ENCODE measurements at places on chromosomes 2 and 18.

DNA sequence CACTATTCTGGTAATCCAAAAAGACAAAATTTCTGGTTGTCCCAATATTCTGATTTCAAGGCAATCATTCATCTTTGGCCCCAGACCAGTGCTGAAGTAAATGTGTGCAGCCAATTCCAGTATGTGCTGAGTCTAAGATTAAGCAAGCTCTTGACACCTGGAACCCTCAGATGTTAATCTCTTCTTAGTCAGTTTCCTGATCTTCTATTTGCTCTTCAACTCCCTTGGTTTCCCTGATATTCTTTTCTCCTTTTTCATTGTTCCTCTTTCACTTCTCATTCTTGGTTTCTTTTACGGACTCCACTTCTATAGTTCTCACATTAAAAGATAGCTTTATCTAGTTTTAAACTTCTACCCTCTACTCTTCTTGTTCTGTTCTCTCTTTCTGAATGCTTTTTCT, 445.7 kb upstream of the FANCL start:
- DNase-seq: no peak

DNA sequence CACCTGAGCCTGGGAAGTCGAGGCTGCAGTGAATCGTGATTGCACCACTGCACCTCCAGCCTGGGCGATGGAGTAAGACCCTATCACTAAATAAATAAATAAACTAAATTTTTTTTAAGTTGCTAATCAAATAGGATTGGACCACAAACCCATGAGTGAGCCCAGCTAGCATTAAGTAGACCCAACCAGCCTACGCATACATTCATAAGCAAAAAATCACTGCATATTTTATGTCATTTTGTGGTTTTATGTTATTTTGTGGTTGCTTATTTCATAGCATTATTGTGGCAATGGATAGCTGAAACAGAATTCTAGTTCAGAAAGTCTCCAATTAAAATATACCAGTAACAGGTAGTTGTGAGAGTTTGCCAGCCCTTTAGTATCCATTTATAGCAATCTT, 29.1 kb upstream of the ZC3H15 start:
- DNase-seq: no peak

- DNase-seq: no peak
These were observed 70.8 kb upstream of the SMAD7 start for GRCh38 chr18:49021433-49022129.

DNA sequence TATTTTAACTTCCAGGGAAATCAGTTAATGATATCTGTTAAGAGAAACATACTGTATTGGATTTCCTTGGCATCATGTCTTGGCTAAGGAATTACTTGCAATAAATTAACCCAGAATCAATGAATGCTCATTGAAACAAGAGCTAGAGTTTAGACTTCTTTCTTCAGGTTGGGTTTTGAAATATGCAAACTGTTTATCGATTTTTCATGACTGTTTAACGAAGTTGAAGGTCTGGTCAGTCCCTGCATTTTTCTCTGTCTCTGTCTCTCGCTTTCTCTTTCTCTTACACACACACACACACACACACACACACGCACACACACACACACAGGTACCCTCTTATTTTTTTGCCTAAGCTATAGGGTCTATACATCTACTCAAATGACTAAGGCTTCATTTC, 981.0 kb downstream of the SUCLG1 start:
- no peak for DNase-seq

GRCh38 chr2:120108749-120109148, 95.9 kb downstream of the EPB41L5 start:
- DNase-seq: no peak

DNA sequence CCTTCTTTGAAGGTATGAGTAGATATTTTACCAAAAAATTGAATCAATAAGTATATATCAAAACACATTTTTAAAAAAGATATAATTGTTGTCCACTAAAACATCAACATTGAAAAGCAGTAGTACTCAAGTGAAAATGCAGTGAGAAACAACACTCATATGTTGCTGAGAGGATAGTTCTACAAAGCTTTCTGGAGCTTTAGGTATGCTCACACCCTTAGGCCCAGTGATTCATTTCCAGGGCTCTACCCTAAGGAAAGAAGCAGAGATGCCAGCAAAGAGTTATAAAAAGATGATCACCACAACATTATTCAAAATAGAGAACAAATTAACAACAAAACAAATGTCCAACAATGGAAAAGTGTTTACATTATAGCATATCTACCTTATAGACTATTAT, 197.3 kb upstream of the CCDC150 start:
- DNase-seq: peak; percentile 19

DNA sequence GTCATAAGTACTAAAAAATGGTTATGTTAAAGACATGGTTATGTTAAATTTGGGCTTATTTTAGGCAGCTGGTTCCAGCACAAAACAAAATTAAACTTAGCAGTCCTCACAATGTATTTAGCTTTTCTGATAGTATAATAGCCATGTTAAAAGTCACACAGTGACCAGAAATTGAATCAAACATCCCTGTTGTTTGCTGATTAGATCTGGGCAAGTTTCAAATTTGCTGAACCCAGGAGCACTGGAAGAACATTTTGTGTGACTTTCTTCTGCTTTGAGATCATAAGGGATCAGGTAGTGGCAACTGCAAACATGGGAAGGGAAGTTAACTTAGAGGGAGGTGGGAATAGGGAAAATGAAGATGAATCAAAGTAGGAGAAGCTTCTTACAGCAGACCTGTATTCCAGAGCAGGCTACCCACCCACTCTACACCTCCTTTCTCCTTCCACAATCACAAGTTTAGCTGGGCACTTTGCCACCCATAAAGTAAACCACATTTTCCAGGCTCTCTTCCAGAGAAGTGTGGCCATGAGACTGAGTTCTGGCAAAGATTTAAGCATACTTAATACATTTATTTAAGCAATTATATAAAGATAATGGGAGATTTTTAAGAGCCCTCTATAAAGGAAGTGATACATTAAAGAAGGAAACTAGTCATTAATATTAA, 616.1 kb upstream of the LRATD1 start:
- no peak for DNase-seq

- no peak for DNase-seq
These were observed 5.1 kb downstream of the NOL4 start for GRCh38 chr18:34219651-34220050.

- DNase-seq: no peak
These were observed 286.8 kb downstream of the MYCN start for GRCh38 chr2:16226943-16227664.

DNA sequence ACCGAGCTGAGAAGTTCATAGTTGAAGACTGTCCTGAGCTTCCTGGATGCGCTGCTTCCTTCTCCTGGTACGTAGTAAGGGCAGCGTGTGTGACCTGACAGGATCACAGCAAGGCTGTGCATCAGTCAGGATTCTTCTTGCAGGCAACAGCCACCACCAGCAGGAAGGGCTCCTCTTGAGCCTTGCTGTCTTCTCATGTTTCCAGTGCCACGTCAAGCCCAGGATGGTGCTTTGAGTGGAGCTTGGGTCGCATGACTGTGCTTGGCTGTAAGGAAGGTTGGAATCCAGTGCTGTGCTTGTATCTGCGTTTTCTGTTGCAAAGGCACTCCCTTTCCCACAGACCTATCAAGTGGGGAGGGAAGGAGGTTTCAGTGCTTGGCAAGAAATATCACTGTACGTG, 194.3 kb downstream of the LDLRAD4 start:
- DNase-seq: no peak

DNA sequence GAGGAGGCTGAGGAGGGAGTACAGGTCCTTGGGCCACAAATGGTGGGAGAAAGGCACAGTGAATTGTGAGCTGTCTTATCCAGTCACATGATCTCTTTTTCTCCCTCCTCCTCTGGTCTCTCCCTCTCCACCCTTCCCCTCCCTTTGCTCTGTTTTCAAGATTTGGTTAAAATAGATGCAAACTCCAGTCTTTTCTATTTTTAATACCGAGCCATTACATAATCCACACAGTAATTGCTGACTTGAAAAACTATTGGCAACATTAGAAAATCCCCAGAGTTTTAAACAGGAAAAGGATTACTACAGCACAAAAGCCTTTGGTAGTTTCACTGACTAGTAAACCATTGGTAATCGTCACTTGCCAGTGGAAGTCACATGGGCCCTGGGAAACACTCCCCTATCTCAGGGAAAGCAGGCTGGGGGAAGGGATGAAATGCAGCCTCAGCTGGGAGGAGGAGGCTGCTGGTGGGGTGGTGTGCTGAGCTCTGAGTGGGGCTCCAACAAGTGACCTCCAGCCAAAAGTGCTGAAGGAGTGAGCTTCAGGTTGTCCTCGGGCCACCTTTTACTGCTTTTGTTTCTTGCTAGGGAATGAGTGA, 57.4 kb upstream of the PCBP1 start:
- DNase-seq: peak; percentile 74

GRCh38 chr2:102179788-102180686, 6.8 kb upstream of the IL1RL2 start:
- DNase-seq: no peak

DNA sequence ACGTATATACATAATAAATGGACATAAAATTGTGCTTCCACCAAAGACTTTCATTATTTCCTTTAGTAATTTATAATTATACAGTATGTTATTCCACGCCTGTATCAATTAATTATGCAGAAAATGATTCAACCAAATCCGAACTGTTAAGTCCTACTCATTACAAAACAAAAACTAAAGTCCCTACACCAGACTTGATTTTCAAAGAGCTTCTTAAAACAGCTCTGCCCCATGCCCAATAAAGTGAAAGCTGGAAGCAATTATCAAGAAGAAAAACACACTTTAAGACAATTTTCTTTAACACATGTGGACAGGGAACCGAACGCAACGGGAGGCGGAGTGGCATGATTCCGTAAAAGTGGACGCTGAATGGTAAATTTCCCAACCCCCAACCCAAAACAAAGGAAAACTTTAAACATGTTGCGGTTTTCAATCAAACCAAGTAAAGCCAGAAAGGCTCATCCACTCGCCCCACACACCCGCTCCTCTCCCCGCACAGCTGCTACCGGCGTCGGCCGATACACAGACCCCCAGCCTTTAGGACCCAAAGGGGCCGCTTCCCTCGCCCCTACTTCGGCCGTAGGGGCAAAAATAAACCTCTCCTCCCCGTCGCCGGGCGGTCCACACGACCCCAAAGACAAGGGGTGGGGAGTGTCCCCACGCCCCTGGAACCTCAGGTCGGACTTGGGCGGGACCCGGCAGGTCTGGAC, 705 bp downstream of the YES1 start:
- DNase-seq: peak; percentile 19

- no peak for DNase-seq
These were observed 674 bp downstream of the PTPN4 start for GRCh38 chr2:119760237-119760955.

DNA sequence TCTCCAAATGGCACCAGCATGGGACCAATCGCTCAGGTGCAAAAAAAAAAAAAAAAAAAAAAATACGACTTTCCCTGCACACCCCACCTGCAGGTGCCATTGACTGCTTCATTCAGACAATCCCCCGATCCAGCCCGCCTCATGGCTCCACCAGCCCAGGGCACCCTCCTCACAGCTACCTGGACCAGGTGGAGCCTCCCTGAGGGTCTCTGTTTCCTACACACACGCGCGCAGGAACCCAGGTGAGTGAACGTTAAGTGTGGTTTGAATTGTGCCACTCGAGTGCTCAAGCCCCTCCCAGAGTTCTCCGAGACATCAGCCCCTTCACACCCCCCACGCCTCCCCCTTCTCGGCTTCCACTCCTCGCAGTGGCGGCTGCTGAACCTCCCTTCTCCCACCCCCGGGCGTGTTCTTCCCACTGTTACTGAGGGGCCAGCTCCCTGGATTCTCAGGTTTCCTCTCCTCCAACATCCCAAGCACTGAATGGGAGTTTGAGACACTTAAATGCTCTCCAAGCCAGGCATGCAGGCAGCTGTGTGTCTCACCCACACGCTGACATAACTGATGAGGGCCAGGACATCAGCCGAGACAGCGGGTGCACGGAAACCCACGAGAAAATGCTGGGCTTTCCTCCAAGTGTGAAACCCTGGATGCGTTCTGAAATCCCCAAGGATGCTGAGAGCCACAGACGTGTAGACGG, 88.8 kb upstream of the SNTG2 start:
- peak; percentile 61 for DNase-seq

DNA sequence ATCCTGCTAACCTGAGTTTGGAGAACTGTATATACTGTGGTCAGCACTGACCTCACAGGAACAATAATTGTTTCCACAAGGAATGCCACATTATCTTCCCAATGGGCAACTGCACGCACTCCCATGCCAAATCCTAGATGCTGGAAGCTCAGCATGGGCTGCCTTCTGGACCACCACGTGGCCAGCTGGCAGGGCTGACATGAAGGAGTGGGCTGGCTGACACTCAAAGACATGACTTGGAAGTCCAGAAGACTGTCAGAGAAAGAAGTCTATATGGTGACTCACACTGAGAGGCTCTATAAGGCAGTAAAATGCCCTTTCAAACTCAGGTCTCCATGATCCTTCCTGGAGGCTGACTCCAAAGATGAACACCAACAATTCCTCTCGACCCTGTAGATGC, 98.4 kb upstream of the RNF152 start:
- no peak for DNase-seq

DNA sequence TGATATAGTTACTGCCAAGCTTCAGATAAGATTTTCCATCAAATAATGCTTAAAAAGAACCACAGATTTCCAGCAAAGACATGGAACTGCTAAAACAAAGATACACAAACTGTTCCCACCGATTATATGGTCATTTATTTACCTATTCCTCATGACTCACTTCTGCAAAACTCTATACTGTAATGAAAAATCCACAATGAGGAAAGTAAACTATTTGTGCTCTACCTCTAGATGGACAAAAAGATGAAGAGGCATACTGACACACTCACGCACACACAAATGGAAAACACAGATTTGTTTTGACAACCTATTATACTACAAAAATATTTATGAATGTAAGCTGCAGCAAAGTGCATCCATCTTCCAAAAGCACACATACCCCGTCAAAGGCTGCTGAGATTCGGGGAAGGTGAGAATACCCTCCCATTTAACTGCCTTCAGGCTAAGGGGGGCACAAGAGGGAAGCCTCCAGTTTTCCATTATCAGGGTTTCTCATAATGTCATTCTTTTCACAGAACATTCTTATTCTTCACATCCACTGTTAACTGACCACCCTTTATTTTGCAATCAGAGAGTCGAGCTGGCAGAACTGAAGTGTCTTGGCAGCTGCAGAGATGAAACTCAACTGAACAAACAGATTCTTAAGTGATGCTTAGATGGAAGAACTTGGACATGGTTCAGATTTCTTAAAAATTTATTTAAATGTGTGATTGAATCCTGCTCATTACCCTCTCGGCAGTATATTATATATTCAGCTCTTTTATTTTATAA, 115.9 kb upstream of the TANK start:
- DNase-seq: no peak

DNA sequence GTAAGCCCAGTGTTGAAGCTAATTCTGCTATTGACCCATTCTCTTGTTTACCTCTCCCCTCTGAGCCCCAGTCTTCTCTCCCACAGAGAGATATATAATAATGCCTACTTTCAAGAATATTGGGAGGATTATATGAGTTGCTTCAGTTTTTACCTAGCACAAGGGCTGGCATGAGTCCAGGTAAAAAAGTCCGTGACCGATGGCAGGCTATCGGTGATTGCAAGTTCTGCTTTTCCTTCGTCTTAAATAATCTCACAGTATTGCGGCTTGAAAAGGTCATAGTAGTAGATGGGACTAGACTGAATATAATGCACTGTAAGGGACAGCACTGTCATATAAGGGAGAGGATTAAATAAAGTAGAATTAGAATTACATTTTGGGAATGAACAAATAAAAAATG, 77.6 kb downstream of the KIF5C start:
- no peak for DNase-seq

Data from umbilical cord (tissue), 2 donors.